ENCODE measurements at places on chromosomes 2 and 18.

- no peak for DNase-seq
These were observed 99.6 kb upstream of the DNMT3A start for GRCh38 chr2:25441353-25441752.

- no peak for DNase-seq
These were observed 790.5 kb upstream of the ID2 start for GRCh38 chr2:7891312-7891711.

DNA sequence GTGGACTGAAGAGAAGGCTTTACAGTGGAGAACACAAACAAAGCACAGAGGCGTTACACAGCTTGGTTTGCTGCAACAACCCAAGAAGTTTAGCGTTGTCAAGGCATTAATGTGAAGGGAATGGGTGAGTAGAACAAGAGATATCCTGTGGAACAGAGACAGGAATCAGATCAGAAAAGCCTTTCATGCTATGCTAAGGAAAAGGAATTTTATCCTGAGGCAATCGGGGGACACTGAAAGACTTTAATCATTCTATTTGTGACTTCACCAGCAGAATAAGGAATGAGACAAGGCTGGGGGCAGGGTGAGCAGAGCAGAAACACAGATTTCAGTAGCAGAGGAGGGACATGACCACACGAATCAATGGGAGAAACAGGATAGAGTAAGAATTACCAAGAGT is 600.7 kb downstream of the IRS1 start:
- DNase-seq, result no peak

DNA sequence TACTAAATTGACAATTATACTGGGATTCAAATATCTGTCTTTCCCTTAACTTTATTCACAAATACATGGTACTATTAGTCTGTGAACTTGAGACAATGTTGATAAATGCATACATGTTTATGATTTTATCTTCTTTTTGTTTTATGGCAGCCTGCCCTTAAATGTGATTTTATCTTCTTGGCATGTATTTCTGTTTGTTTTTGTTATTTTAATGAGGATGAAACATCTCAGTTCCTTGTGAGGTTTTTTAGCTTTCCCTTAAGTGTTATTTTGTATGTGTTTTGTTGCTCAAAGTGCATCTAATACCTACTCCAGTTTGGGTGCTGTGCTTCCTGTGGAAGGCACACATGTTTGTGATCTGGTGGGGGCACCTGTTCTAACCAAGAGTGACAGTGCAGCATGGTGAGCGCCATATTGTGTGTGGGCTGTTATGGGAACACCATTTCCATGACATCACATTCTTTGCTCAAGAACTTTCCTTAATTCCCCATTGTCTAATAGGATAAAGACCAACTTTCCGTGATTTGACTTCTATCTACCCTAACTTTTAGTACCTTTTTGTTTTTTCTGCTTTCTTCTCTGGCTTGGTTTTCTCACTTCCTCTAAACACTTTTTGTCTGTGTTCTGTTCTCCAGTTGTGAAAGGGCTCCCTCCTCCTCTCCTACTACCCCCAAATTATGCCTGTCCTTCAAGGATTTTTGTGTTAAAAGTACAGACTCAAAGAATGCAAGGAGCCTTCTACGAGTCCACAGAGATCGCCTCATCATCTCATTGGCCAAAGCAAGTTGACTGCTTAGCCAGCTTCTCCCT is 162.1 kb upstream of the TTC39C start:
- DNase-seq, result no peak

DNA sequence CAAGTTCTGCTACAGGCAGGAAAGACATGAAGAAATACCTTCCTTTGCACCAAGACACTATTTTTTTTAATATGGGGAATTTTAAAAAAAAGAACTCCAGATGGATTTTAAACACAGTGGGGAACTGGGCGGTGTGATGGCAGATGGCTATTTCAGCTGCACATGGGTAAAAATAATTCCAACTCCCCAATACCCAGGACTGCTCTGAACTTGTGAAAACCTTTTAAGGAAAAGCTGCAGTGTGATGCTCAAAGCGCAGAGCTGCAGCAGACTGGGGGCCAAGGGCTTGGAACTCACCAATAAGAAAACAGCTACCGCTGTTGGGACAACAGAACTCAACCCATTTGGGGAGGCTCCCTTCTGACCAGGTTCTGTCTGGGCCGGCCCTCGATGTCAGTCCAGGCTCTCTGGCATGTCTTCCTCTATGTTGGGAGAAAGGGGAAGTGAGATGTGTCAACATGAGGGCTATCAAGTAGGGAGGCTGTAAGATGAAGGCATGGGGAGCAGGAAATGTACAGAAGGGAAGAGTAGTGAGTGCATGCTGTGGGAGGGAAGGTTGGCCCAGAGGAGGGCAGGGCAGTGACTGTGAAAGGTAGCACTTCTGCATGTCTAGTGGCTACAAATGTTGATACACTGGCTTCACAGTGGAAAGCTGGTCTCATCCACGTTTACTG is 64.0 kb upstream of the SLC14A2 start:
- no peak for DNase-seq

GRCh38 chr2:12155303-12156051 is 409.0 kb downstream of the LPIN1 start:
- no peak for DNase-seq

- no peak for DNase-seq
These were observed 123.6 kb upstream of the CDCA7 start for GRCh38 chr2:173231042-173231441.

DNA sequence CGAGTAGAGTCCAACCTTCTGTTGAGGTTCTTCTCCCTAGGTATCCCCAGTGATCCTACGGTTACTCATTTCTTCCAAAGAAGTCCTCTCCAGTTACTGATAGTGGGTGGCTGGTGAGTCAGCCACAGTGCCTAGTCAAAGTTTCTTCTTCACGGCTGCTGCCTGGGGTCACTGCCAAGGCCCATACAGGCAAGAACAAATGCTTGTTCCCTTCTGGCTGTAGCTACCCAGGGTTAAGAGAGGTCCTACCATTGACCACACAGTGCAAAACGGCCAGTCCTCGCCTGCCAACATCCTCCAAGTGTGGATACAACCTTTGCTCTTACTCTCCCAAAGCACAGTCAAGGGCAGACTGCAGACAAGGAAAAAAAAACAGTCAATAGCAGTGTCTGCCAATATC is 2.9 kb upstream of the PTPN4 start:
- peak; percentile 41 for DNase-seq

- no peak for DNase-seq
These were observed 105.8 kb upstream of the MCFD2 start for GRCh38 chr2:47021301-47022009.

- no peak for DNase-seq
These were observed 5.4 kb downstream of the ITGAV start for GRCh38 chr2:186595219-186595618.

GRCh38 chr2:118431165-118431517 is 342.9 kb downstream of the INSIG2 start:
- no peak for DNase-seq

DNA sequence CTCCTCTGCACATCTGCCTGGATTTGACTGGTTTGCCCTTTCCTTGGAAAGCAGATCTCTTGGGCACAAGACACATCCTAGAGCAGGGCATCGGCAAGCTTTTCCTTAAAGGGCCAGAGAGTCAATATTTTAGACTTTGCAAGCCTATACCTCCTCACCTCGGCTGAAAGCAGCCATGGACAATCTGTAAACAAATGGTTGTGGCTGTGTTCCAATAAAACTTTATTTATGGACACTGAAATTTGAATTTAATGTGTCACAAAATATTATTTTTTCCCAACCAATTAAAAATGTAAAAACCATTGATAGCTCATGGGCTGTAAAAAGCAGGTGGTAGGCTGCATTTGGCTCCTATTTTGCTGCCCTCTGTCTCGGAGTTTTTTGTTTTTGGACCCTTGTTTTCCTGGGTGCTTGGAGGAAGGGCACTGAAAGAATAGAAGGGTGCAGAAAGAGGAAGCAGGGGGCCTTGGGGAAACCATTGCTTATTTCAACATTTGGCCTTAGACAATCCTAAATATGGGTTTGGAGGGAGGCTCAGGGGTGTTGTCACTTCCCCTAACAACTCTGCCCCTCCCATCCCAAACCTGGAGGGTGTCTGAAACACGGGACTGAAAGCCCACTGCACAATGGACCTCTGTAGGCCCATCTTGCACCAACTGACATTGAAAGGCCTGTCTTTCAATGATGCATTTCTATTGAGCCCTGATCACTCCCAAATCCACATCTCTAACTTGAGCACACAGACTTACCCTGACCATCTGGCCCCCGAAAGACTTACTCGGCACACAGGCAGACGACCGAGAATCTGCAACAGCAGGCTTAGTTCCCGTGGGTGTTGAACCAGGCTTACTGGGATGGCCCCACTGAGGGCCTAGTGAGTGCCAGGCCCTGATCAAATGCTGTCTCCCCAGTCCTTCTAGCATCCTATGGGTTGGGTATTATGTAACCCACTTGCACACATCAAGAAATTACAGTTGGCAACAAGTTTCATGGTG is 7.1 kb upstream of the ZFP36L2 start:
- DNase-seq, result no peak
